Lower leg skin (tissue), 4 donors: ENCODE measurements at places on chromosomes 7 and 10.
A peak's percentile ranks its signal among the peaks of the same experiment; 100 is the strongest.

- peak; percentile 65 for DNase-seq
Observed at GRCh38 chr10:49751636-49752510, 10.2 kb downstream of the OGDHL start.

DNA sequence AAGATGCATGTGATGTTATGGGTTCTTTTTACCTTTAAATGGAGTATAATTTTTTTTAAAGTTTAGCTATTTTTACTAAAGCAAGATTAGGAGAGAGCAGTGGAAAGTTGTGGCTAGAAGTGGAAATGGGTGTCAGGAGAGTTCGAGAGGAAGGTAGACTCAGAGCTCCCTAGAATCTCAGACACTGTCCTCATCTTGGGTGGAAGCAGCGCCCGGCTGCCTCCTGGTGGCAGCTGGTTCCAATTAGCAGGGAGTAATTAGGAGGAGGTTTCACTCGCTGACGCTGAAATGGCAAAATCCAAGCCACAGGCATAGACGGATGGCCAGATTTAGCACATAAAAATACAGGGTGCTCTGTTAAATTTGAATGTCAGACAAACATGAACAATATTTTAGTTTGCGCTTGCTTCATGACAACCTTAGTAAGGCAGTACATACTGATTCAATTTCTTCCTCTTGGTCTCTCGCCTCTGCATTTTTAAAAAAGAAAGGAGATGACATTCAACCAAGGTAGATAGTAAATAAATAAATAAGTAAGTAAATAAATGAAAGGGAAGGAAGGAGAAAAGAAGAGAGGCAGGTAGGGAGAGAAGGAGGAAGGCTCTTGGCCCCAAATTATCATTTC, 58.5 kb downstream of the LGI1 start:
- peak; percentile 31 for DNase-seq

DNA sequence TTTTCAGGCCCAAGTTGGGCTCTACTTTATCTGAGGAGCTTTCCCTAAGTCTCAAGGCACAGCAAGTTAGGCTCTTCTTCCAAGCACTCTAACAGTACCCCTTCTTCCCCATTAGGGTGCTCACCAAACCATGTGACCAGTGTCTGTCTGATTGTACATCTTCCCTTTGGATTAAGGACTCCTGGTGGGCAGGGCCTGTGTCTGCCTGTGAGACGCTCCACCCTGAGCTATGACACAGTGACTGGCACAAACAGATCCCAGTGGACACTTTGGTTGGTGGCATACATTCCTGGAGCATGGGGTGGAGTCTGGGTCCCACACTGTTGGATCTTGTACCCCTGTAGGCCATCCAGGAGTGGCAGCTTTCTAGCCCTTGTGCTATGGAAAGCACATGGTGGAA, 23.8 kb downstream of the PLPP4 start:
- peak; percentile 71 for DNase-seq

- no peak for DNase-seq
Observed at GRCh38 chr7:137669706-137670105, 177.1 kb downstream of the DGKI start.

DNA sequence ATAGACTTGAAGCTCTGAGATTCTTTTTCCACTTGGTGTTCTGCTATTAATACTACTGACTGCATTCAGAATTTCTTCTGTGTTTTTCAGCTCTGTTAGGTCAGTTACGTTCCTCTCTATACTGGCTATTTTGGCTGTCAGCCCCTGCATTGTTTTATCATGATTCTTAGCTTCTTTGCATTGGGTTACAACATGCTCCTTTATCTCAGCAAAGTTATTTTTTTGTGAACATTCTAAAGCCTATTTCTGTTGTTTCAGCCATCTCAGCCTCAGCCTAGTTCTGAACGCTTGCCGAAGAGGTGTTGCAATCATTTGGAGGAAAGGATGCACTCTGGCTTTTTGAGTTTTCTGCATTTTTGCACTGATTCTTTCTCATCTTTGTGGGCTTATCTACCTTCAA, 201.5 kb upstream of the GNAI1 start:
- DNase-seq, result no peak

DNA sequence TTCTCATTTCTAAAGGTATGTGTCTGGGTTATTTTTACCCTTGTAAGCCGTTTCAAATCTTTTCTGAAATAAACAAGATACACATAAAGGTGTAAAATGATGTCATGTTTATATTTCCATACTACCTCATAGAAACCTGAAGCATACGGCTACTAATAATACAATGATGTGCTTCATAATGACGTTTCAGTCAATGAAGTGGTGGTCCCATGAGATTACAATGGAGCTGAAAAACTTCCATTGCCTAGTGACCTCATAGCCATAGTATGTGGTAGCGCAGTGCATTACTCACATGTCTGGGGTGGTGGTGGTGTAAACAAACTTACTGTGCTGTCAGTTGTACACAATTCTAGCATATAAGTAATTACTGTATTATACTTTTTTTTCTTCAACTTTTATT, 24.9 kb downstream of the EPDR1 start:
- DNase-seq, result no peak

DNA sequence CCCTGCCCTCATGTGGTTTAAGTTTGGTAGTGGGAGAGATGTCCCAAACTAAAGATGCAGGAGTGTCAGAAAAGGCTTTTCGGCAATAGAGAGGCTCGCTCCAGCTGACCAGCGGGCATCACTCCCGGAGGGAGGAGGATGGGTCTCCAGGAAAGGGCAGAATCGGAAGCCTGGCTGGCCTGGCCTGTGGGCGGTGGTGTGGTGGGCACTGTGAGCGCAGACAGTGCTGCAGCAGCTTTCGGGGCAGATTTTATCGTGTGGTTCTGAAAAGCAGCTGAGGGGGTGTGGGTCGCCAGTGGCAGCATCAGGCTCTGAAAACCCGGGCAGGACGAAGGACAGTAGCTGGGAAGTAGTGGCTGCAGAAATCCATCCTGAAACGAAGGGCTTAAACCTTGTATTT, 12.8 kb downstream of the BNIP3 start:
- no peak for DNase-seq

GRCh38 chr10:110141185-110141584, 66.2 kb upstream of the MXI1 start:
- no peak for DNase-seq

DNA sequence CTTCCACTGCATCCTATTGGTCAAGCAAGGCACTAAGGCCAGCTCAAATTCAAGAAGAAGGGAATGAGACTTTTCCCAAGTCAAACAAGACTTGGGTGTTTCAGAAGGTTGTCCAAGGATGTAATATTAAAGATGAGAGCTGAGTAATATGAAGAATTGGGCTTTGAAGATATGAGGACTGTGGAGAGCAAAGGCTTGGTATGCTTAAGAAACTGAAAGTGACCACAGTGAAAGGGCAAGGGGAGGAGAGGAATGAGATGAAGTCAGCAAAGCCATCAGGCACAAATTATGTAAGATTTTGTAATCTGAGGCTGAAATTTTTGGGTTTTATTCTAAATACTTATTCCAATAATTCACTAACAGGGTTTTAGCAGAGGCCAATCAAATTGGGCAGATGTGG, 38.6 kb upstream of the NPY start:
- DNase-seq, result no peak

GRCh38 chr7:78673272-78673671, 780.2 kb downstream of the MAGI2 start:
- no peak for DNase-seq

DNA sequence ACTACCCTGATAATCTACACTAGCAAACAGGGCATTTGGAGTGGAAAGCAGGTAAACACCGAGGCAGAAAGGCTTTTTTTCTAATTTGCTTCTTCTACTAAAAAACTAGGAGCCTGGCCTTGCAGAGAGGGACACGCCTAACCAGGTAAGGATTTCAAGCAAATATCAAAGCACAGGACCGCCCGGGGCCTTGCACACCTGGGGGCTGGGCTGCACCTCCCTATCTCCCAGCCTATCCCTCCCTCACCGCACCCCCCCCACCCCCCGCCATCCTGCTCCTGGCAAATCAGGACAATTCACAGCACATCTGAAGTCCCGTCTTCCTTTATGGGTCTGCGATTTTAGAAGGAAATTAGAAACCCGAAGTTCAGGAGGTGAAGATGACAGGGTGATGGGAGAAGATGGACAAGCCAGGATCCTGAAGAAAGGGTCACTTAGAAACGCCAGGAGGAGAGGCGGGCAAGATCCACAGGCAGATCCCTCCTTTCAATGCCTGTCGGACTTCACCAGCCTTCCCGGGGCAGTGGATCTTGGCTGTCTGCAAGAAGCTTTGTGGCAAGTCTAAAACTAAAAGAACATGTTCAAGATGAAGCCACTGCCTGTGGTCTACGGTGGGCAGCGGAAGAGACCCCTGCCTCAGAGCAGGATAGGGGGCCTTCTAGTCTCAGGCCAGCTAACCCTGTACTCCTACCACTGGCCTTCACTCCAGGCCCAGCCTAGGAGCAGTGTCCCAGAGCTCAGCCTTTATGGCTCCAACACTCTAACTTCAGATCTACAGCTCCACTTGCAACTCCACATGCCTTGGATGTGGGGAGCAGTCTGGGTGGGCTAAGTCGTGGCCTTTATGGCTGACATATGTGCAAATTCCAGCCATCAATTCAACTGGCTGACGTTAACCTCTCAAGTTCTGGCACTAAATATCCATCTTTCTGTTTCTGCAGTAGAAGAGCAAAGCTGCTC, 43.9 kb downstream of the TNS3 start:
- DNase-seq, result no peak

GRCh38 chr7:151902311-151902710, 25.4 kb upstream of the PRKAG2 start:
- no peak for DNase-seq

GRCh38 chr10:120260456-120260855, 196.6 kb upstream of the PLPP4 start:
- no peak for DNase-seq

- no peak for DNase-seq
Observed at GRCh38 chr10:118032564-118032963, 14.2 kb downstream of the RAB11FIP2 start.

DNA sequence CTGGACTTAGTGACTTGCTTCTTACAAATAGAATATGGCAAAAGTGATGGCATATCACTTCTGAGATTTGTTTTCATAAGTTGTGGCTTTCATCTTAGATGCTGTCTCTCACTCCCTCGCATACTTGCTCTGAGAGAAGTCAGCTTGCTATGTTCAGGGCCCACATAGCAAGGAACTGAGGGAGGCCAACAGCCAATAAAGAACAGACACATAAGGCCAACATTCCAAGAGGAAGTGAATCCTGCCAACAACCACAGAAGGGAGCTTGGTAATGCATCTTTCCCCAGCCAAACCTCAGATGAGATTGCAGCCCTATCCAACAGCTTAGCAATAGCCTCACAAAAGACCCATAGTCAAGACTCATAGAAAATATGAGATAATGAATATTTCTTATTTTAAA, 39.2 kb upstream of the DMTF1 start:
- DNase-seq, result no peak

GRCh38 chr7:22351329-22351692, 5.6 kb downstream of the RAPGEF5 start:
- DNase-seq, result no peak

DNA sequence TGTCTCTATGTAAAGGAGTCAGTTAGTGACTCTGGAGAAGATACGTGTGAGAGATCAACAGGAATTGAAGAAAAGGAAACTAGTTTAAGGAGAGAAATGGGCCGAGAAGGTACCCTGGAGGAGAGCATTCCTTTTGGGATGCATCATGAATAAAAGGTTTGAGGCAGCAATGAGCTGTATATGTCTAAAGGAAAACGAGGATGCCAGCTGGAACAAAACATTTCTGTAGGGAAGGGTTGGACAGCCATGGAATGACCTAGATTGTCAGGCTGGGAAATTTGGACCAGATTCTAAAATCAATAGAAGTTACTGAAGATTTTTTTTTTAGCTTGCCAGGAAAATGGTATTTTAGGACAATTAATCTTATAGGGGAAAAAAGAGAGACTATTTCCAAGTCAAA, 17.2 kb upstream of the MPP7 start:
- no peak for DNase-seq

GRCh38 chr10:125101049-125101448, 59.3 kb downstream of the CTBP2 start:
- no peak for DNase-seq

DNA sequence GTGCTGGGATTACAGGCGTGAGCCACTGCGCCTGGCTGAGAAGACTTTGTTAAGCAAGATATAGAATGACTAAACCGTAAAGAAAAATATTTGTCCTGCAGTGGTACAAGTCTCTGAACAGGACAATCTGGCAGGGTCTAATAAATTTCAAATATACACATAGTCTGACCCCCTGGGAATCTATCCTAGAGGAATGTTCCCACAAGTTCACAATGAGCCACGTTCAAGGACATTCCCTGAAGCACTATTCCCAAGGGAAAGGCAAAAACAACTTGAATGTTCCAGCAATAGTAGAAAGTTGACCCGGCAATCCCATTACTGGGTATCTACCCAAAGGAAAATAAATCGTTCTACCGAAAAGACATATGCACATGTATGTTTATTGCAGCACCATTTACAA, 82.0 kb downstream of the HIP1 start:
- DNase-seq, result no peak

DNA sequence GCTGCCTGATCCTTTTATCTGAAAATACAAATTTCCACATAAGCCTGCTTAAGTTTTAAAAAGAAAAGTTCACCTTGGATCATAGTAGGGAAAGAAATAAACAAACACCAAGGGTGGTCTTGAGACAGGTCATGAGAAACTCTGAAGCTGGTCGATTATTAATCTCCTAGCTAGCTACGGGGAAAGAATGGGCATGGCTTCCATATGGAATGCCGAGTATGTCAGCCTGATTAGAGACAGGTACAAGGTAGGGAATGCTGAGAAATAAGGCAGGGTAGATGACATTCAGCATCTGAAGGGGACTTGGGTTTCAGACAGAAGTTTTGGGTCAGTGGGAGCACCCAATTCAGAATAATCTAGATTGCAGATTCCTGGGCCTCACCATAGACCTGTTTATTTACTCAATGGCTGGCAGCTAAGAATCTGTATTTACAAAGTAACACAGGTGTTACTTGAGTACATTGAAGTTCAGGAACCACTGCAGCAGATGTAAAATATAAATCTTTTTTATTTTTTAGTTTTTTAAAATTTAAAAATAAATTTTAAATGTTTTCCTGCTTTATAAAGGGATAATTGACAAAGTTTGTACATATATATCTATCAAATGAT, 49.0 kb downstream of the SCIN start:
- no peak for DNase-seq

DNA sequence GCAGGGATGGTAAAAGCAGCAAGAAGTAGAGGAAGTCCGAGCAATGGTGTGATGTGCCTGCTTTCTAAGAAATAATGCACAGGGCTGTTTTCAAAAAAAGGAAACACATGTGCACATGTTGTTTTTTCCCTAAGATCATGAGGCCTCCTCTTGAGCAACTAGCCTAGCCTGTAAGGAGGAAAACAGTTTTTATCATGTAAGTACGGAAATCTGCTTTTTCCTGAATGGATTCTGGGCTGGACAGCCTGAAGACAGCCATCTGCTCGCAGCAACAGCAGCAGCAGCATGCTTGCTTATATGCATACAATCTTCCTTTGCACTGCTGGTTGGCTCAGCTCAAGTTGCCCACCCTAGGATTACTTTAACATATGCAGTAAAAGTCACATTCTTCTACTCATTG, 87.1 kb downstream of the HIBADH start:
- DNase-seq, result no peak

- no peak for DNase-seq
Observed at GRCh38 chr7:39453743-39454355, 112.4 kb upstream of the YAE1 start.
